Colonic mucosa (tissue), 4 donors: ENCODE measurements at places on chromosomes 3 and 15.

DNA sequence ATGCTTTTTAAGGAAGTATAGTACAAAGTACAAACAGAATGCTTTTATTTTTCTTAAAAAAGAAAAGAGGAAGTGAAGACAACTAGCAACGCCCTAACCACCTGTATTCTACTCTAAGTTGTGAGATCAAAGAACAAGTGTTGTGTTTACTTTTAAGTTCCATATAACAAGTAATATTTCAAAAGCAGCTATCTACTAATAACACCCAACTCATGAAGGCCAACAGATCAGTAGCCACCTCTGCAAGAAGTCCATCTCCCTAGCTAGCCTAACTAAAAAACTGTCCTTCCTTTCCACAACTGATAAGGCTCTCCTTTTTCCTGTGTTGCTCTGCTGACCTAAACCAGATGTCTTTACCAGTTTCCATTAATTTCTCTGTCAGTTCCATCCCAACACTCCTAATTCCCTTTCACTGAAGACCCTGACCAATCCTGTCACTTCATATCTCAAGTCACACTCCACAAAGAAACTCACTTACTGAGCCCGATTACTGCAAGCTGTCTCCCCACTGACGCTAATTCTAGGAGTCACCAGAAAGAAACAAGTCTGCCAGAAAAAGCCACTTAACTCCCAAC is 26.9 kb downstream of the PHC3 start:
- DNase-seq: no peak

GRCh38 chr3:6321999-6322398 is 538.9 kb upstream of the GRM7 start:
- DNase-seq: no peak

DNA sequence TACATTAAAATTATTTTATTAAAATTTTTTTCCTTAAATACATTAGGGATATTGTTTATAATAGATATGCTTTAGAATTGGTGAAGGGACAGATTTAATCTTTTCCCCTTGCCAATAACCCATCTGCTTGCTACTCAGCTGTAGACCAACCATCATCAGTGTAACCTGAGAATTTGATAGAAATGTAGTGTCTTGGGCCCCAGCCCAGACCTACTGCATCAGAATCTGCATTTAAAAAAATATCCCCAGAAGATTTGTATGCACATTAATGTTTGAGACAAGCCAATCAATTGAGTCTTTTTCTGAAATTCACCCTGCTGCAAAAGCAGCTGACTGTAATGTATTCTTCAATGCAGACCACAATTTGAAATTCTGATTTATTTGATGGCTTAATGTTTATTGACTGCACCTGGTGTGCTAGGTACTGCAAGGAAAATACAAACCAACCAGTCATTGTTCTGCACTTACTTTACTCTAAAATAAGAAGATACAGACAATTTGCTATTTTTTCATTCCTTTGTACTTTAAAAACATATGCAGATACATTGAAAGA is 190.7 kb upstream of the SGO1 start:
- DNase-seq: no peak

DNA sequence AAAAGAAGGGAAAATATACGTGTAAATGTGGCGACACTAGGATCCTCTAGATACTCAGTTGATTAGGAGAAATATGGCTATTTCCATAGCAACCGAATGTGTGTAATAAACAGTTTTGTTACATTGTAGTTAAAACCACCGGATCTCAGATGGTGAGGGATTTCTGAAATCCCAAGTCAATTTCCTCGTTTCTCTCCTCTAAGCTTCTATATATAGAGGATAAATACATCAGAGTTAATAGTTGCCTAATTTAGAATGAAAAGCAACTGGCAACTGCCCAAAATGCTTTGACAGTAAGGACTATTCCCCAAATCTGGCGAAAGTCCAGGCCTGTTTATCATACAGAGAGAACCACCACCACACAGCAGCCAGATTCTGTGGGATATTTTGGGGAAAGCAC is 112.6 kb downstream of the GABRB3 start:
- DNase-seq: no peak

DNA sequence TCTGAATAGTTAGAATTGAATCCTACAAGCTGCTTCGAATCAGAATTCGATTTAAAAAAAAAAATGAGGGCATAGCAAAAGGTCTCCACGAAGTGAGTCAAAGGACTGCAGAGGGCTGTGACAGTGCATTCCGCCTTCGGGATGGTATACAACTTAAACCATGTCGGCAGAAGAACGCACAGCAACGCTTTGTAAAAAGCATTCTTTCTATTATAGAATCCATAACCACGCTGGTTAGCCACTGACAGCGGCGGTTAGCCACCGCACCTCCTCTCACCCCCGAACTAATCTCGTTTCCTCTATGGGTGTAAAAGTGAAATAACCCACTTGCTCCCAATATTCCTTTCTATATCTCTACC is 664 bp upstream of the PIK3CA start:
- no peak for DNase-seq
